Activated T-helper 1 cell treated with anti-CD3 and anti-CD28 coated beads, Interleukin-2, amount 50 U/mL, for 16 hours (primary cell): ENCODE measurements at places on chromosomes 11 and 22.

- DNase-seq = no peak
Measured at GRCh38 chr11:125389339-125390166, 106.5 kb downstream of the FEZ1 start.

DNA sequence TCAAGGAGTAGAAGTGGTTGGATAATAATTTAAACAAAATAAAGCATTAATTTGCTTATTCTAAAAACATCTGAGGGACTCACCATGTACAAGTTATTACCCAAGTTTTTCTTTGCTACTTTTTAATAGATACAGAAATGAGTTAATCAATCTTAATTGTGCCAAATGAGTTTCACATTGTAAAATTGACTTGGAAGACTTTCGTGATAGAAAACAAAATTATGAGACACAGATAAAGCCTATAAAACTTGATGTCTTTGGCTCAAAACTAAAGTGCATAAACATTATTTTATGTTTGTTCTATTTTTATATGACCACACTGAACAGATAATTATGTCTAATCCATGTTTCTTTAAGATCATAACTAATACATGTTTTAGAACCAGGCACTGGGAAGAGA is 10.1 kb upstream of the CWF19L2 start:
- no peak for DNase-seq

DNA sequence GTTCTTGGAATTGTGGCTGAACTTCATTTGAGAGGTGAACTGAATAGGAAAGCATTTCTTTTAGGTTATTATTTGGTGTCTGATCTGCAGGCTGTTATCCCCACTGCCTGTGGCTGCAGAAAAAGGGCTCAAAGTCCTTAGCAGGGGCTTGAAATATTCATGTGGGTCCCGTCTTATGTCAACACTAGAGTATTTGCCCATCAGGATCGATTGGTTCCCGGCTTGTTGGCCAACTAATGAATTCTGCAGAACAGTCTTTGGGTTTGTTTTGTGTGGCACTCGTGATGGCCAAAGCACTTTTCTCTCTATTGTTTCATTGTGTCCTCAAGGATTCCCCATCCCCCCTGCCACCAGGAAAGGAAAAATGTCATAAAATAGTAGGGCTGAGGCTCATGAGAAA is 211.9 kb downstream of the MYO18B start:
- DNase-seq = no peak

DNA sequence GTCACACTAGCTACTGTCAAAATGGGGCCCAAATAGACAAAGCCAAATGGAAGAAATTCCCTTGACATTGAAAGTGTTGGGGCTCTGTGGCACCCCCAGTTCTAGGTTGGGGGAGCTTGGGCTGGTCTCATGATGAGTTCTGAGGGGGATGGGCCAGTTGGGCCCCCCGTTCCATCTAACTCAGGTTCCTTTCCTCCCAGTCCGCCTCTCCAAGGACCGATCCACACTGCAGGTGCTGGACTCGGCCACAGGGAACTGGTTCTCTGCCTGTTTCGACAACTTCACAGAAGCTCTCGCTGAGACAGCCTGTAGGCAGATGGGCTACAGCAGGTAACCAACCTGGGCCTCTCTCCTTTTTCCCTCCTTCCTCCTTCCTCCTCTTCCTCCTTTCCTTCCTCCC is 17.7 kb upstream of the SMIM35 start:
- no peak for DNase-seq
